Naive B cell (primary cell): ENCODE measurements at places on chromosomes 2 and 18. TPM values are rescaled to one million over a fixed set of nuclear protein-coding genes. Genes with fewer than 3 reads are reported as not detected.

GRCh38 chr18:4750393-4751346 is 295.6 kb upstream of the DLGAP1 start:
- no peaks in the 10 kb centered on the region for H3K4me1 ChIP-seq
- no peaks in the 10 kb centered on the region for H3K27me3 ChIP-seq
- no peak for DNase-seq
- H3K4me3 ChIP-seq = no peak overlapping the region
- H3K27ac ChIP-seq = no peak overlapping the region

DNA sequence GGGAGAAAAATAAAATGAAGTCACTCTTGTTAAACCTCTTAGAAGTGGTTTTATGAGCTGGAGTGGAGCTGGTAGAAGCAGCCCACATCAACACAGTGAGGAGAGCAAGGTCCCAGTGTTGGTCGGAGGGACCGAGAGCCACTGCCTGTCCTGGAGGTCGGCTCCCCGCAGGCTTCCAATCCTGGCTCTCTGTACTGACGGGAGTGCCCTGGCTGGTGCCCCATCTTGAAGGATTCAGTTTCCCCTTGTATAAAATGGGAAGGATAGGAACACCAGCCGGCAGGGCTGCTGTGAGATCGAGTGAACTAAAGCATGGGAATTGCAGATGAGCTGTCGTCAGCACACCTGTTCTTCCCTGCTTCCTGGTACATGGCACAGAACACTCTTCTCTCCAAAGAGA is 104.3 kb upstream of the ID2 start:
- H3K4me1 ChIP-seq = peaks cover 73% of the 10 kb centered on the region
- H3K27ac ChIP-seq = peak overlapping the region; percentile 91
- H3K4me3 ChIP-seq = no peak overlapping the region
- no peaks in the 10 kb centered on the region for H3K36me3 ChIP-seq
- no peak for DNase-seq

Gene MREG
- 2.3 TPM for polyA plus RNA-seq

DNA sequence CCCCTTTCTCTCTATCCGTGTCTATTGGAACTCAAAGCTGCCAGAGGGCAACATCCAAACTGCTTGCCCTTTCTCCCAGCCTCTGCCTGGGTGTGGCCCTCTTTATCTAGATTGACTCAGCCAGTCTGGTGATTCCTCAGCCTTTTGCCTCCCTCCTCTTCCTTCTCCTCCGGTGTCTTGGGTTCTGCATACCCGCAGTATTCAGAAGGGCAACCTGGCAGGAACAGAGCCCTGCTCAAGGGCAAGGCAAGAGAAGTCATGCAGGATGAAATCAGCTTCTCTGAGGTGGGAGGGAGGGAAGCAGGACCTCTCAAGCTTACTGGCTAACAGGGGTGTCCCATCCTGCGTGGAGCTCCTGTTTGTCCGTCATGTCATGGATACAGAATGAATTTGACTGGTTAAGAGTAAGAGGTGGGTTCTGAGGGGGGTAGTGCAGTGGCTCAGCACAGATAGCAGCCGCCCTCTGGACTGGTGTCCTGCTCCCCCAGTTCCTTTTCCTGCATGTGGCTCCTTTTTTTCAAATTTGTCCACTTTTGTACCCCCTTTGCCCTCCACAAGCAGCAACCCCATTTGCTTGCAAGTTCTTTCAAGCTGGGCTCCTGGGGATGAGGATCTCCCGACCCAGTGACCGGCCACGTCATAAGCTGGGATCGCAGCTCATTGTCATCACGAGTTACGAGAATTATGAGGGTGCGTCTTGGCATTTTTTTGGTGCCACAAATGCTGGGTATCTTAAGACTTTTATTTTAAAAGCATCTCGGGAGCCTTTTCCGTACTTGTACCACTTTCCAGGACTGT is 154.1 kb downstream of the FHOD3 start:
- H3K4me1 ChIP-seq = no peaks in the 10 kb centered on the region
- H3K36me3 ChIP-seq = no peaks in the 10 kb centered on the region
- DNase-seq = no peak
- peaks cover 23% of the 10 kb centered on the region for H3K27me3 ChIP-seq

GRCh38 chr2:230496891-230497290 is 80.9 kb downstream of the SP100 start:
- H3K36me3 ChIP-seq = peaks cover 72% of the 10 kb centered on the region
- DNase-seq = peak; percentile 16
- peaks cover 43% of the 10 kb centered on the region for H3K4me1 ChIP-seq
- peak overlapping the region; percentile 36 for H3K4me3 ChIP-seq

Gene SNTG2
- polyA plus RNA-seq = 9.2 TPM

Gene UGT1A10
- not detected for polyA plus RNA-seq

DNA sequence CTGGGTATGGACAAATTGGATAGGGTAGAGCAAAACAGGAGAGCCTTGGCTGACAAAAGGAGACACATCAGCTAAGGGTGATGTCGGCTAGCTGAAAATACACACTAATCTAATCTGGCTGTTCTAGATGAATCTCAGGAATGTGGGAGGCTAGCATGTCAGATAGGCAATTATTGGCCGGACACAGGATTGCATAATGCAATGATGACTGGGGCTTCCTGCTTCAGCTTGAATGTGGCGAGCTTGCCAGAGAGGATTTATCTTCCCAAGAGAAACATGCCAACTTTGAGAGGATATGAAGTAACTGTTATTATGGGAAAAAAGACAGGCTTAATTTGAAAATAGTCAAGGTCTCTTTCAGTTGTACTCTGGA is 102.4 kb downstream of the TRIB2 start:
- no peaks in the 10 kb centered on the region for H3K36me3 ChIP-seq
- H3K27me3 ChIP-seq = peaks cover 24% of the 10 kb centered on the region
- H3K4me3 ChIP-seq = no peak overlapping the region
- no peak overlapping the region for H3K27ac ChIP-seq
- no peak for DNase-seq

DNA sequence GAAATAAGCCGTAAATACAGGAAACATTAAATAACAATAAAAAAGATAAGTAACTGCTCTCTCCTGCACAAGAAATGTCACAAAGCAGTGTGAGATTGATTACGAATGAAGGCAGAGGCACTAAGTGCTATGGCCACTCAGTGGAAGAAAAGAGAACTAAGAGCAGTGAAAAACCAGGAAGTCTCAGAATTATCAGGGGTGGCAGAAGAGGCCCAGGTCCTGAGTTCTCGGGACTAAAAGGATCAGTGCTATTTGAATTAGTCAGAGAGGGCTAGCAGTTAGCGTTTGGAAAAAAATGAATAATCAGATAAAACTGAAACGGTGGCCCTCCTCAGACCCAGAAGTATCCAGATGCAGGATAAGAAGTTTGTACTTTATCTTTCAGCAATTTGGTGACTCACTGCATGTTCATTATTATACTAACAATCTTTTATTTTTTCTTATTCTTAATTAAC is 367.1 kb downstream of the ZEB2 start:
- no peaks in the 10 kb centered on the region for H3K36me3 ChIP-seq
- H3K27ac ChIP-seq = no peak overlapping the region
- no peaks in the 10 kb centered on the region for H3K27me3 ChIP-seq

DNA sequence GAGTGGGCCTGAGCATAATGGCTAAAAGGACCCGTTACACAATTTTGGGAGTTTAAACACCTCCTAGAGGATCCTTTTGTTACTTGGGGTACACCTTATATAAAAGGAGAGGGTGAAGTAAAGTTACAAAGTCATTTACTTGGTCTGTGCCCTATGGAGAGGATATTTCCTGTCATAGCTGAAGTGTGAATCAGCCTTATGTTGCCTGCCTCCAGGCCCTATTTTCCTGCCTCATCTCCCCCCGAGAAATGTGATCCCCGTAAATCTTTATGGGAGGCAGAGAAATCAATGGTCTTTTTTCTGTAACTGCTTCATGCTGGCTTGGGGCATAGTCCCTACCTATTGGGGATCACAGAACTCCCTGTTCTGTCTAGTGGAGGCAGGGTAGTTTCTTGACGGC is 906.6 kb downstream of the DSC3 start:
- no peaks in the 10 kb centered on the region for H3K36me3 ChIP-seq
- H3K4me1 ChIP-seq = no peaks in the 10 kb centered on the region
- no peak overlapping the region for H3K27ac ChIP-seq
- no peak overlapping the region for H3K4me3 ChIP-seq

Gene LCT
- not detected for polyA plus RNA-seq

DNA sequence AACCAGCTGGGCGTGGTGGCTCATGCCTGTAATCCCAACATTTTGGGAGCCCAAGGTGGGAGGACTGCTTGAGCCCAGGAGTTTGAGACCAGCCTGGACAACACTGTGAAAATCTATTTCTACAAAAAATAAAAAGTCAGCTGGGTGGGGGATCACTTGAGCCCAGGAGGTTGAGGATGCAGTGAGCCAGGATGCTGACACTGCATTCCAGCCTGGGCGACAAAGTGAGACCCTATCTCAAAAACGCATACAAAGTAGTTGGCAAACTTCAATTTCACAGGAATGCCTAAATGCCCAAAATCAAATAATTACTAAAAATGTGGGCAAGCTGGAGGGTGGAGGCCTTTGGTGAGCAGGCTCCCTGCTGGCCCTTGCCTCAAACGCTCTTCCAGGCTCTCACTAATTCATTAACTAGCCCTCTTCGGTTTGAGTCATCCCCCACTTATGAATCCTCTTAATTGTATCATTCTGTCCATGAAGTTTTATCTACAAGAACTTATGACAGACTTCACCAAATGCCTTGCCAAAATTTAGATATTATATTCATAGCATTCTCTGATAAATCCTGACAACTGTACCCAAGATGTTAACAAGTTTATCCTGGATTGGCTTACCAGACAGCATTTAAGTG is 68.7 kb upstream of the ZFP36L2 start:
- no peak overlapping the region for H3K4me3 ChIP-seq
- H3K27ac ChIP-seq = no peak overlapping the region
- H3K4me1 ChIP-seq = peaks cover 7% of the 10 kb centered on the region
- no peak for DNase-seq
- peaks cover 22% of the 10 kb centered on the region for H3K36me3 ChIP-seq

Gene SLC40A1
- 3.1 TPM for polyA plus RNA-seq

GRCh38 chr2:43370705-43371104 is 144.3 kb upstream of the ZFP36L2 start:
- no peak overlapping the region for H3K4me3 ChIP-seq
- peaks cover 41% of the 10 kb centered on the region for H3K36me3 ChIP-seq
- H3K27me3 ChIP-seq = no peaks in the 10 kb centered on the region
- no peak for DNase-seq

Gene DUSP19
- polyA plus RNA-seq = 0.04 TPM

DNA sequence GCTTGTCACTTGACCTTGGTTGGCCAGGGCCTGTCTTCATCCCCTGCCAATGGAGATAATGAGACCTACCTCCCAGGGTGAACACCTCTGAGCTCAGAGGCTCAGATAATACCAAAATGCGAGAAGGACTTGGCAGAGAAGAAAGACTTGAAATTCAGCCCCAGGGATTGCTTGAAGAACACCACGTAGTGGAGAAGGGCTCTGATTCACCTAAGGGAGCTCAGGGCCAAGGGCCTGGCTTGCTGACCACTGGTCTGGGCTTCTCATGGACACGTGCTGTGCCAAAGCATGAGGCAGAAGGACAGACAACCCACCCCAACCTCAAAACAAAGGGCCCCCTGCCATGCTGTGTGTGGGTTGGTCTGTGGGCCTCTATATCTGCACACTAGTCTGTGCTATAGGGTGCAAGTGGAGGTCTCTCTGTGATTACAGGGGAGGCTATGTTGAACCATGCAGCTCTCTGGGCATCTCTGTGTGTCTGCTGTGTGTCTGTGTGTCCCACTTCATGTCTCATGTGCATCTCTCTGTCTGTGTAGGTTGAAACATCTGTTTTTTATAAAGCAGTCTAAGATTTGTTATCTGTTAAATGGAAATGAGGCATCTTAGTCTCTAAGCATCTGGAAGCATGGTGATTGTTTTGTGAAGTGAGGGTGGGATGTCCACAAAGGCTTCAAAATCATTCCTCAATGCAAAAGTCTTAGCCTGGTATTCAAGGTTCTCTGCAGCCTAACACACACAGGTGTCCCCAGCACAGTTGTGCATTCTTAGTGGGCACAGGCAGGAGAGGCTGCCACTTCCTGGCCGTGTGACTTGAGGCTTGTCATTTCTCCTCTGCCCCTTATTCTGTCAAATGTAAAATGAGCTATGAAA is 61.0 kb upstream of the EPAS1 start:
- no peaks in the 10 kb centered on the region for H3K4me1 ChIP-seq
- DNase-seq = no peak
- no peak overlapping the region for H3K27ac ChIP-seq
- H3K4me3 ChIP-seq = no peak overlapping the region
- no peaks in the 10 kb centered on the region for H3K27me3 ChIP-seq

GRCh38 chr2:232981356-232981755 is 31.7 kb downstream of the NGEF start:
- no peak overlapping the region for H3K4me3 ChIP-seq
- H3K27me3 ChIP-seq = peaks cover 58% of the 10 kb centered on the region
- no peaks in the 10 kb centered on the region for H3K4me1 ChIP-seq
- H3K27ac ChIP-seq = no peak overlapping the region

- H3K4me3 ChIP-seq = no peak overlapping the region
- no peak overlapping the region for H3K27ac ChIP-seq
- peaks cover 8% of the 10 kb centered on the region for H3K27me3 ChIP-seq
- H3K36me3 ChIP-seq = no peaks in the 10 kb centered on the region
Observed at GRCh38 chr2:237257471-237257951, 156.5 kb downstream of the COL6A3 start.

- no peaks in the 10 kb centered on the region for H3K4me1 ChIP-seq
- H3K27me3 ChIP-seq = no peaks in the 10 kb centered on the region
- no peak overlapping the region for H3K27ac ChIP-seq
- no peaks in the 10 kb centered on the region for H3K36me3 ChIP-seq
Observed at GRCh38 chr18:23757437-23757733, 68.1 kb downstream of the LAMA3 start.

GRCh38 chr2:33796511-33796910 is 197.4 kb upstream of the FAM98A start:
- no peaks in the 10 kb centered on the region for H3K4me1 ChIP-seq
- no peak overlapping the region for H3K27ac ChIP-seq
- no peak for DNase-seq
- H3K36me3 ChIP-seq = no peaks in the 10 kb centered on the region
- no peak overlapping the region for H3K4me3 ChIP-seq

Gene RTP5
- polyA plus RNA-seq = not detected

Gene NCKAP5
- polyA plus RNA-seq = not detected

GRCh38 chr18:8688216-8688800 is 17.0 kb upstream of the MTCL1 start:
- no peak overlapping the region for H3K4me3 ChIP-seq
- peaks cover 3% of the 10 kb centered on the region for H3K27me3 ChIP-seq
- DNase-seq = no peak
- no peak overlapping the region for H3K27ac ChIP-seq
- no peaks in the 10 kb centered on the region for H3K36me3 ChIP-seq
- no peaks in the 10 kb centered on the region for H3K4me1 ChIP-seq

- H3K27me3 ChIP-seq = no peaks in the 10 kb centered on the region
- H3K27ac ChIP-seq = no peak overlapping the region
- H3K36me3 ChIP-seq = no peaks in the 10 kb centered on the region
- no peak for DNase-seq
Observed at GRCh38 chr2:118665784-118666529, 181.5 kb downstream of the EN1 start.
